Stimulated activated CD4-positive, alpha-beta T cell treated with anti-CD3 and anti-CD28 coated beads, Interleukin-4, amount 100 ng/mL, for 1 hour (primary cell): ENCODE measurements at places on chromosomes 6 and 20.

DNA sequence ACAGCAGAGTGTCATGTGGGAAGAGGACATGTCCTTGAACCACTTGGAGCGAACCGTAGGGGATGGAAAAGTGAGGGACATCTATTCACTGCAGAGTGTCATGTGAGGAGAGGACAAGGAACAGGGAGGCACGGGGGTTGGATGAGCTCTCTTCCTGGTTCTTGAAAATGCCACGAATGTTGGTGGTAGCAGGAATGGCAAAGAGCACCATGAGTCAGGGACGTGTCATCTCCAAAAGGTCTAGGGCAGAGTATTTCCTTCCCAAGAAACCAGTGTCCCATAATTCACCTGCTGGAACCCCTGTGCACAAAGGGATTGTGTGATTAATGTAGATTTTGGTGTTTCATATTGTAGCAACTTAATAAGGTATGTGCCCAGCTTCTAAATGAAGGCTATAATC lies 136.8 kb downstream of the BFSP1 start:
- no peak for DNase-seq

- no peak for DNase-seq
Observed at GRCh38 chr20:36817496-36817895, 43.9 kb upstream of the DSN1 start.

DNA sequence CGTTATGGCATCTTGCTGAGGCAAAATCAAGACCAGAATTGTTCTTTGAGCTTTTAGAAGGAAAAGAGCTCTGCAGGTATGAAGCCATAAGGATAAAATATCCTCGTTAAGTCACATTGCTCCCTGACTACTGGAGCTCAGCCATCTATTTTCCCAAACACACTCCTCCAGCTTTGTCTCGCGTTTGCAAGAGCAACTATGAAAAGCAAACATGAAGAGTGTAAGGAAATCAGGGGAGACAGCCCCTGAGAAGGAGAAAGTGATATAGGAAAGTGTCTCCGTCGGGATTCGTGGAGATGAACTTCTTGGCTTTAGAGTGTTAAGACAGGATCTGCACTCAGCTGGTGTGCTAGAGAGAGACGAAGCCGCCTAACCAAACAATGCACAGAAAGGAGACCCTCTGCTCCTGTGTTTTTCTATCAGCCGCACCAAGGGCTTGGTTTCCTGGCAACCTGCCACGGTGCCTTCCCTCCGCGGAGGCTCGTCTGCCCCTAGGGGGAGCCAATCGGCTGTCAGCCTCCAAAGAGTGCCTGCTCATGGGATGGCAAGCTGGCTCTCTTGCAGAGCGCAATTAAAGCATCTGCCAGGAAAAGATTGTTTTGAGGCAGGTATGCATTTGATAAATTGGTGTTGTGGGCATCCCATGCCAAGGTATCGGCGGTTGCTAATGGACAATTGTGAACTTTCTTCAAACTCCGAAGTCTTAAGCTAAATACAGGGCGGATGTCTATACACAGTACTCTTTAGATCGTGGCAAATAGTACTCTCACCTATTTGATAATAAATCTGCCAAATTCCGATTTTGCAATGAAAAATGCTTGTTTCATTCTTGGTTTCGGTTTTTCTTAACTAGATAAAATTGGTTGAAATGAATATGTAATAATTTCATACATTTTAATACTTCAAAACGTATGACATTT lies 603.2 kb downstream of the RNF144B start:
- DNase-seq = peak; percentile 15

GRCh38 chr20:57998981-57999464 lies 229.4 kb downstream of the ANKRD60 start:
- no peak for DNase-seq

DNA sequence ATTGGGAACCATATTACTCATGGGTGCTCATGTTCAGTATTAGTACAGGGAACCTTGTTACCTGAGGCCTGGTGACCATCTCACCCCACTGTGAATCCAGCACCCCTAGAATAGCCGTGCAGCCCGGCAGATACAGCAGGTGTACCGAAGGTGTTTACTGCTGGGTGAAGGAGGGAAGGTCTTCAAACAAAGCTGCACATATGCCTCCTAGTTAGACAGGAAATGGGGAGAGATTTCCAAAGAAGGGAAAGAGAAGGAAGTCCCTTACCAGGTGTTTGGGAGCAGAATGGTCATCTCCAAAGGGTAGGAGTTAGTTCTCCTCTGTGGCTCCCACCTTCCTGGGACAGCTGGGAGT lies 2.4 kb upstream of the CST1 start:
- no peak for DNase-seq
